ENCODE measurements at places on chromosomes 3 and 15. TPM values are rescaled to one million over a fixed set of nuclear protein-coding genes. Genes with fewer than 3 reads are reported as not detected.

DNA sequence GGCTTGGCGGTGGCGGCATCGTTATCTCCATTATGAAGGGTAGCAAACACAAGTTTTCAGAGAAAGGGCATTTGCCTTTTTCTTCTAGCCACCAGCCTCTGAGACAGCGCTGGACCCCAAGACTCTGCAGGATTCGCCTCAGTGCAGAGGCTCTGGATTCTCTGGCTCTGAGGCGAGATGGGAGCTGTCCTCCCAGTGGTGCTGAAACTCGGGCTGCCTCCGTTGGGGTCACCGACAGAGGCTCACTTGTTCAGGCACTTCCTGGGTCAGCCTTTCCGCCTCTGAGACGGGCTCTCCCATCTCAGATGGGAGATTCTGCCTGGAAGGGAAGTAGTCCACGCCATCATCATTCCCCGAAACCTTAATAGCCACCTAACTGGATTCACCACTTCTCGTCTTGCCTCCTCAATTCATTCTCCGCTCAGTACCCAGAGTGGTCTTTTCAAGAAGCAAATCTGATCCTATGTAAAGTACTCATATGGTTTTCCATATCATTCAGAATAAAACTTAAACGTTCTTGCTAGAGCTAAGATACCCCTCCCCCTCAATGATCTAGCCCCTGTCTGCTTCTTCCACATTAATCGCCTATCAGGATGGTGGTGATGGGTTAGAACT, 76.9 kb downstream of the RHCG start:
- peak; percentile 48 for DNase-seq
- no peak overlapping the region for H3K4me3 ChIP-seq

The CLRN1 gene
- total RNA-seq, result not detected

- H3K27ac ChIP-seq, result no peak overlapping the region
- no peaks in the 10 kb centered on the region for H3K4me1 ChIP-seq
- H3K4me3 ChIP-seq, result no peak overlapping the region
- H3K36me3 ChIP-seq, result no peaks in the 10 kb centered on the region
- DNase-seq, result no peak
These were observed 98.2 kb upstream of the RASGRP1 start for GRCh38 chr15:38662805-38663204.

The MESP2 gene
- total RNA-seq, result 1.3 TPM

- H3K36me3 ChIP-seq, result no peaks in the 10 kb centered on the region
- no peak overlapping the region for H3K27ac ChIP-seq
- no peak overlapping the region for H3K4me3 ChIP-seq
- no peaks in the 10 kb centered on the region for H3K27me3 ChIP-seq
These were observed 326.3 kb upstream of the NR2E3 start for GRCh38 chr15:71484080-71484479.

GRCh38 chr15:50828610-50829206, 63.2 kb upstream of the SPPL2A start:
- DNase-seq, result peak; percentile 47
- H3K27ac ChIP-seq, result no peak overlapping the region
- no peaks in the 10 kb centered on the region for H3K27me3 ChIP-seq
- no peaks in the 10 kb centered on the region for H3K36me3 ChIP-seq

The MELTF gene
- total RNA-seq, result 46.8 TPM

GRCh38 chr3:31577232-31577631, 44.5 kb downstream of the STT3B start:
- peaks cover 25% of the 10 kb centered on the region for H3K36me3 ChIP-seq
- no peak for DNase-seq
- H3K27me3 ChIP-seq, result no peaks in the 10 kb centered on the region
- no peak overlapping the region for H3K4me3 ChIP-seq
- H3K27ac ChIP-seq, result no peak overlapping the region
- H3K4me1 ChIP-seq, result 0 out of 2 replicates have a peak, but pooled peaks cover 2% of the 10 kb centered on the region

DNA sequence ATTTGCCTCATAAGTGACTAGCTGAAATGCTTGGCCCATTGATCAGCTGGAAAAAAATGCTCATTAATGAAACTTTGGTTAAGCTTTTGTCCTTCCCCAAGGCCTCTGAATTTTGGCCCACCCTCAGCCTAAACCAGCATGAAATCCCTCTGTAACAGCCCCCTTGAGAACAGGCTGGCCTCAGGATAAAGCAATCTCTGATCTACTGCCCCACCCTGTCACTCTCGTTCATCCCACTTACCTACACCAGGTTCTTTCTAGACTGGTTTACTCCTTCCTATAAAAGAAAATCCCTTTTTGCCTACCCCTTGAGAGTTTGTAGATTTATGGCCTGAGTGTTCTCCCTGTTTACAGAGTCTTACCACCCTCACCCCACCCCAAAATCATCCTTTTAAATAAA, 3.4 kb upstream of the AEN start:
- H3K36me3 ChIP-seq, result no peaks in the 10 kb centered on the region
- no peaks in the 10 kb centered on the region for H3K27me3 ChIP-seq
- H3K27ac ChIP-seq, result no peak overlapping the region
- peaks cover 13% of the 10 kb centered on the region for H3K4me1 ChIP-seq
- no peak for DNase-seq
- no peak overlapping the region for H3K4me3 ChIP-seq

- DNase-seq, result no peak
- no peak overlapping the region for H3K4me3 ChIP-seq
- no peaks in the 10 kb centered on the region for H3K4me1 ChIP-seq
These were observed 92.0 kb downstream of the ALDH1A2 start for GRCh38 chr15:57973534-57973933.

- no peaks in the 10 kb centered on the region for H3K4me1 ChIP-seq
- no peak overlapping the region for H3K4me3 ChIP-seq
- H3K27me3 ChIP-seq, result no peaks in the 10 kb centered on the region
- no peak for DNase-seq
- H3K36me3 ChIP-seq, result peaks cover 7% of the 10 kb centered on the region
These were observed 129.6 kb downstream of the ALCAM start for GRCh38 chr3:105496343-105496742.

GRCh38 chr3:44584646-44585501, at the start of gene ZNF660:
Gene ZNF660, plus strand, starts transcription at chr3:44584964. Its CDS starts 9,230 bp downstream, at chr3:44594194.
- no peaks in the 10 kb centered on the region for H3K27me3 ChIP-seq
- H3K4me1 ChIP-seq, result no peaks in the 10 kb centered on the region
- no peak within 1 kb of the TSS for H3K4me3 ChIP-seq
- peak; percentile 26 for DNase-seq

- H3K4me1 ChIP-seq, result no peaks in the 10 kb centered on the region
- no peak overlapping the region for H3K27ac ChIP-seq
- H3K36me3 ChIP-seq, result no peaks in the 10 kb centered on the region
- no peak for DNase-seq
These were observed 58.1 kb upstream of the PROK2 start for GRCh38 chr3:71843071-71843470.

The NRG4 gene
- 3.1 TPM for total RNA-seq

The EEFSEC gene
- 11.6 TPM for total RNA-seq

The BCHE gene
- not detected for total RNA-seq

The UMPS gene
- total RNA-seq, result 63.5 TPM

The BFSP2 gene
- not detected for total RNA-seq

GRCh38 chr3:152574461-152575079, 260.4 kb upstream of the P2RY1 start:
- H3K4me1 ChIP-seq, result no peaks in the 10 kb centered on the region
- peak; percentile 66 for DNase-seq
- no peaks in the 10 kb centered on the region for H3K36me3 ChIP-seq
- no peak overlapping the region for H3K4me3 ChIP-seq
- peaks cover 45% of the 10 kb centered on the region for H3K27me3 ChIP-seq
- H3K27ac ChIP-seq, result no peak overlapping the region

DNA sequence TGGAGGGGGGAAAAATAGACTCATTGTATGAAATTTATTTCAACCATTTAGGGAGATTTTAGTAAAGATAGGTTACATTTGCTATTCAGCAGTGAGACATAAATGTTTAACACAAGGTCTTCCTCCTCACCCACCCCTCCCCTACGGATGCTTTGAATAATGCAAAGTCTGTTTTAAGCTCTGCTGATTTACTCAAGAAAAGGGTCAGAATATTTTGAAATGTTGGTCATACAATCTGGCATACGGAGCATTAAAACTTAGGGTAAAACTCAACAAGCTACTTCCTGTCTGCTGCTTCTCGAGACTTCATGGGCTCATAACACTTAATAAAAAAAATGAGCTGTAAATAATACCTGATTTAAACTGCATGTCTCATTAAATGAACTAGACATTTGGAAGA, 156.3 kb downstream of the WNT5A start:
- H3K4me1 ChIP-seq, result peaks cover 19% of the 10 kb centered on the region
- no peaks in the 10 kb centered on the region for H3K36me3 ChIP-seq
- no peak overlapping the region for H3K4me3 ChIP-seq
- no peak for DNase-seq

GRCh38 chr15:98878172-98878571, 129.4 kb downstream of the PGPEP1L start:
- H3K4me1 ChIP-seq, result peaks cover 39% of the 10 kb centered on the region
- H3K27ac ChIP-seq, result no peak overlapping the region
- no peaks in the 10 kb centered on the region for H3K27me3 ChIP-seq
- H3K4me3 ChIP-seq, result no peak overlapping the region
- DNase-seq, result no peak

- no peak overlapping the region for H3K4me3 ChIP-seq
- no peaks in the 10 kb centered on the region for H3K36me3 ChIP-seq
- no peaks in the 10 kb centered on the region for H3K4me1 ChIP-seq
- H3K27ac ChIP-seq, result no peak overlapping the region
- DNase-seq, result peak; percentile 27
These were observed 108.5 kb downstream of the SAMMSON start for GRCh38 chr3:70108072-70108471.

DNA sequence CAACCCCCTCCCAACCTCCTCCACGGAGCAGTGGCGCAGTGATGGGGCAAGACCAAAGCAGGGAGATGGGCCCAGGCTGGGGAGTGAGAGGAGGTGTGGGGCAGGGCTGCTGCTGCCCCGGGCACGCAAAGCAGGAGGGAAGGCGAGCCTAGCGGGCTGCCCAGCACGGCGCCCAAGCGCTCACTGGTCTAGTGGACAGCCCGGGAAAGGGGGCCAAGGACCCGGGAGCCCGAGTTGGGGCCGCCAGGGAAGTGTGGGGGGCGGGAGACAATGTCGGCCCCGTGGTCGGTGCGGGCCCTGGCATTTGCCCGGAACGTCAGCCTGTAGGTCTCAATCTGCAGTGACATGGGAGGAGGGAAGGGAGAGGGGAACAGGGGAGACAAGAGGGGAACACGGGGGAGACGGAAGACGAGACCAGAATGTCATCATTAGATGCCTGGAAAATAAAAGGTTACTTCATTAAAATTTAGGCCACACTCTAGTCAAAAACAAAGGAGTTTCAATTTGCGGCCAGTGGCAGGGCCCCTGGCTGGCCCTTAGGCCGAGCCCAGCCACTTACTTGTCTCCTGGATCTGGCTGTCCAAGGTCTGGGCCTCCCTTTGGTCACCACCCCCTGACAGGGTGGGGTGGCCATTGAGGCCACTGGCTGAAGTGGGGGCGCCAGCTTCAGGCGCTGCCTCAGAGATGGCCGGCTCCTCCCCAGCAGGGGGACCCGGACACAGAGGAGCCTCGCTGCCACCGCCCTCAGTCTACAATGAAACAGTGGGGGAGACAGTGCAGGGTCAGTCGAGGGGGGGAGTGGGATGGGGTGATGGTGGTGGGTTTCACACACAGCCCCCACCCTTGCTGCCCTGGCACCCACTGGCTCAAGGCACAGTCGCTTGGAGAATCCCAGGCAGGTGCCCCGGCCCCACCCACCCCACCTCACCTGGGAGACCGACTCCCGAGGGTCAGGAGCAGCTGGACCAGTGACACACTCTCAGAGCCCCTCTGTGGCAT, 50.0 kb downstream of the DHX30 start:
- no peaks in the 10 kb centered on the region for H3K27me3 ChIP-seq
- H3K36me3 ChIP-seq, result peaks cover 38% of the 10 kb centered on the region
- no peak overlapping the region for H3K4me3 ChIP-seq
- H3K4me1 ChIP-seq, result no peaks in the 10 kb centered on the region
- H3K27ac ChIP-seq, result no peak overlapping the region
- DNase-seq, result no peak

DNA sequence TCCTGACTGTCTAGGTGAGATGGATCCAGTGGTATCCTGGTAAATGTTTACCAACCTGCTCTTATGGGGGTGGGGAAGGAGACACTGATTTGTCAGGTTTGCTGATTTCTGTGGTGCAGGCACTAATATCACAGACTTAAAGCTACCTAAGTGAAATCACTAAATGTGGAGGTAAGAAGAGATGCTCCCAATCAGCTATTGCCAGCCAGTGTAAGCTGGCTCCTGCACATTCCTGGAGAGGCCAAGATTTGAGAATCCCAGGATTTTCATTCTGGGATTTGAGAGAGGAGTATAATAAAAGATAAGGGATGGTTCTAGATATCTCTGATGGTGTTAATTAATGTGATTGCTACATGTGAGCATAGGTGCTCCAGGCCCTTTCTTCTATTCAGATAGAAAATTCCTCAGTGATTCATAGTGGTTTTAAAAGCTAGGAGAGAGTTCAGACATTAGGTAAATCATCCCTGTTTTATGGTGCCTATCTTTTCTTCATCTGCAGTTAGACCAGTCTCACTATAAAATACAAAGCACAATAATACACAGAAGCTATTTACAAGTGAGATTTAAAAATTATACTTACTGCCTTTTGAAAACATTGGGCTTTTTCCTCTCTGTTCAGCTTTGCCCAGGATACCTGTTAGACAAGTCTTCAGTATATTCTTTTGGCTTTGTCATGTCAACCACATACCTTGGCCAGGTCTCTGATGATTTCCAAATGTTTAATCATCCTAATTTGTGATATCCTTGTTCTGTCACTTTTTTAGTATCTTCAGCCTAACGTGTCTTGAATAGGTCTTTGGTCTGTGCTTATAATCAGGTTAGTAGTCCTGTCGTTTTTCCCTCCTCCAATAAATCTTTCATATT, 90.9 kb downstream of the MBNL1 start:
- no peaks in the 10 kb centered on the region for H3K36me3 ChIP-seq
- H3K4me1 ChIP-seq, result peaks cover 22% of the 10 kb centered on the region
- peak; percentile 62 for DNase-seq
- H3K4me3 ChIP-seq, result no peak overlapping the region
- H3K27ac ChIP-seq, result peak overlapping the region; percentile 39
- H3K27me3 ChIP-seq, result no peaks in the 10 kb centered on the region

The SPTSSB gene
- 78.0 TPM for total RNA-seq

- H3K27me3 ChIP-seq, result no peaks in the 10 kb centered on the region
- DNase-seq, result no peak
- H3K27ac ChIP-seq, result no peak overlapping the region
- peaks cover 20% of the 10 kb centered on the region for H3K4me1 ChIP-seq
- no peak overlapping the region for H3K4me3 ChIP-seq
These were observed 14.5 kb downstream of the ZPLD1 start for GRCh38 chr3:102449341-102449740.

GRCh38 chr15:57476533-57476975, 100.2 kb downstream of the CGNL1 start:
- H3K4me3 ChIP-seq, result no peak overlapping the region
- H3K4me1 ChIP-seq, result peaks cover 5% of the 10 kb centered on the region
- no peak overlapping the region for H3K27ac ChIP-seq
- no peaks in the 10 kb centered on the region for H3K36me3 ChIP-seq
- DNase-seq, result no peak
- no peaks in the 10 kb centered on the region for H3K27me3 ChIP-seq
